ENCODE measurements at places on chromosomes 5 and 9.

DNA sequence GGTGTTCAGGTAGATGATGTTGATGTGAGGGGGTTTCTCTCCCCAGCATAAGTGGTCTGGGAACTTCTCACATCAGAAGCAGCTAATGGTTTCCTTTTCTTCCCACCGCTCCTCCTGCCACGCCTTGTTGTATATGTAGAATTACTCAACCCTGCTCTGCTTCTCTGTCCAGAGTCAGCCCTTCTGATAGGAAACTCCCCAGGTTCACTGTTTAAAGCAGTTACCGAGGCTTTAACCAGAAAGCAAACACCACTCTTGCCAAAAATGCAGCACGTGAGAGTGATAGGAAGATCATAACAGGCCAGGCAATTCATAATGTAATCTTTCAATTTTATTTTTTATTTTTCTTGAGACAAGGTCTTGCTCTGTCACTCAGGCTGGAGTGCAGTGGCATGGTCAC lies 10.5 kb upstream of the TMEM252 start:
- no peak for DNase-seq

DNA sequence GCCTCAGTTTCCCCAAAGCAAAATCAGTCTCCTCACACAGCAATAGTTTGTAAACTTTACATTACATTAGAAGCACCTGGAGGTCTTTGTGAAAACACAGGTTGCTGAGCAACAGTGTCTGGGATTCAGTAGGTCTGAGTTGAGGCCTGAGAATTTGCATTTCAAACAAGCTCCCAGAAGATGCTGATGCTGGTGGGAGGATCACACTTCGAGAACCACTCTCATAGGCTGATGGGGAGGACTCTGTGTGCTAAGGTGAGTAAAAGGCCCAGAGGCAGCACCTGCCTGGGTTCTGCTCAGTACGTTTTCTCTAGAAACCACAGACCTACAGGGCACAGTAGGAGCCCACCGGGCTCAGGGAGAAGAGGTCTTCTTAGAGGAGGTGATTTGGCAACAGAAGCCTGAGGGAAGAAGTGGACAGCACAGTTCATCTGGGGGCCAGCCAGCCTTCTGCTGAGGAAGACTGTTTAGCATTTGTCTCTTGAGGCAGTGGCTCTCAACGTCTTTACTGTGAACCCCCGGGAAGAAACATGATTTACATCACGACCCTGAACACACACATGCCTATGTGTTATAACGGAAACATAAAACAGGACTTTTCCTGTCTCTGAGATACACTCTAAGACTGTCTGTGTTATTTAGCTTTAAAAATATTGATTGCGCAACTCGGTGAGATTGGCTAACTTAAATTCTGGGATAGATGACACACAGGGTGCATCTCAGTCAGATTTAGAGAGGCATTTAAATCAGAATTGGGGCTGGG lies 24.8 kb upstream of the DENND1A start:
- no peak for DNase-seq

- DNase-seq: no peak
Measured at GRCh38 chr5:32465076-32465475, 20.5 kb upstream of the ZFR start.

DNA sequence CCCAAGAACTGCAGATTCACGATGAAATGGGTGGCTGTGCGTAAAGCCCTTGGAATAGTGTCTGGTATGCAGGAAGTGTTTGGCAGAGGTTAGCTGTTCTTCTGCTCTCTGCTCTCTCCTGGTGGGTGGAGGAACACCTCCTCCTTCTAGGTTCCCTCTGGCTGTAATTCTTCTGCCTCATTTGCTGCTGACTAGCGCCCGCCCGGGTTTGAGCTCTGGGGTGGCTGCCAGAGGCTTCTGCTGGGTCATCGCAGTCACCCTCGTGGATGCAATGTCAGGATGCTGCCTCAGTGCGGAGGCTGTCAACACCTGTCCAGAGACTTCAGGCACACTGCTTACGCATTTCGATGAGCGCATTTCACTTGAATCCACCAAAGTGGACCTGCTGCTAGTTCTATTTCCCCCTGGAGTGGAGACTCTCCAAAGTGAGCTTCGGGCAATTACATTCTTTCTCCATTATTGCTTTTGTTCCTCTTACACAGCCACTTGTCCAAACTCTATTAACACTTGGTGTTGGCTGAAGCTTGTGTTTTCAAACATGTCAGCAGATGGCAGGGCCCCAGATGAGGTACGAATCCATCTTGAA lies 11.7 kb downstream of the DOCK2 start:
- DNase-seq: no peak

- DNase-seq: no peak
Measured at GRCh38 chr9:38732885-38733284, 13.0 kb upstream of the FAM240B start.

- DNase-seq: no peak
Measured at GRCh38 chr5:179791881-179792611, 1.7 kb upstream of the LTC4S start.

- DNase-seq: no peak
Measured at GRCh38 chr5:108898707-108899106, 151.0 kb downstream of the FER start.

- no peak for DNase-seq
Measured at GRCh38 chr5:68395926-68396511, 180.5 kb downstream of the PIK3R1 start.

DNA sequence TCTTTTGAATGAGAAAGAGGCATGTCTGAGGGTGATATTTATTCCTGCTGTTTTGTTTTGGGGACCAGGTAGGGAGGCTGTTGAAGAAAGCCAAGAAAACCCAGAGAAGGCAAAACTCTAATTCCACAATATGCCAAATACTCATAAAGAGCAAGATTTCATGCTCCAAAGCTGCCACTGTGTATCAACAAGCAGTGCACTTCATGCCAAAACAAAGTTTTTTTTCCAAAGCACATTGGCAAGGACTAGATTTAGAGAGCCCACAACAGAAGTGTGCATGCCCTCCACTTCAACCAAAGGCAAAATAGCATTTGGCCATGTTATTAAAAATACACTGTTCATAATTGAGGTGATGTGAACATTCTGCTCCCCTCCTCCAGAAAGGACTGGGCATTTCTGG lies 229.9 kb downstream of the EBF1 start:
- DNase-seq: no peak

- no peak for DNase-seq
Measured at GRCh38 chr9:29183971-29184370, 1610.7 kb upstream of the C9orf72 start.

DNA sequence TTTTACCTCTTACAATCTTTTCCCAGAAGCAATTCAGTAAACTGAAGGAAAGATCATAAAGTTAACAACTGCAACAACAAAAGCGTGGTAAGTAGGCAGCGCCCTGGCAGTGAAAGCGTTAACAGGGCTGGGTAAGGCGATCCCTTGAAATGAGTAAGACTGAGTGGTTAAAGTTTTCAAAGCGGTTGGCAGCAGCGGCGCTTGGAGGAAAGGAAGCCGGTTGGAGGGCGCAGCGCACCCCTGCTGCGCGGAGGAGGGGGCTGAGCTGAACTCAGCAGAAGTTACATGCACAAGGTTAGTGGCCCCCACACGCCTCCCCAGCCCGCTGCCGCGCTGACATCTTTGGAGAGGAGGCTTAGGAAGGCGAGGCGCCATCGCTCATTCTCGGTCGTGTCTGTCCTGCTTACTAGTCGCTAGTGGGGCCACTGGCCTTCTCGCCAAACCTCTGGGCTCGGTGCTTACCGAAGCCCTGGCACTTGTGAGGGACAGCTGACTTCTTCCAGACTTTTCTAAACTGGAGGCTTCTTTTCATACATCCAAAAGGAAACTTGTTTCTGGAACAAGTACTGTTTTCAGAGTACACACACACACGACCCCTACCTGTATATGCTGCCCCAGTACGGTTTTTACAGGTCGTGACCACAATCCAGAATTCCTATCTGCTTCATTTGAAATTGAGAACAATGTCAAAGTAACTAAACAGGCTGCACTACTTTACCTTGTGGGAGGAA lies at the start of gene SH3RF2:
Gene SH3RF2, plus strand, starts transcription at position 178 of the 731 bp plus-strand sequence. CDS start 1,351 bp downstream, outside the sequence.
- no peak for DNase-seq

DNA sequence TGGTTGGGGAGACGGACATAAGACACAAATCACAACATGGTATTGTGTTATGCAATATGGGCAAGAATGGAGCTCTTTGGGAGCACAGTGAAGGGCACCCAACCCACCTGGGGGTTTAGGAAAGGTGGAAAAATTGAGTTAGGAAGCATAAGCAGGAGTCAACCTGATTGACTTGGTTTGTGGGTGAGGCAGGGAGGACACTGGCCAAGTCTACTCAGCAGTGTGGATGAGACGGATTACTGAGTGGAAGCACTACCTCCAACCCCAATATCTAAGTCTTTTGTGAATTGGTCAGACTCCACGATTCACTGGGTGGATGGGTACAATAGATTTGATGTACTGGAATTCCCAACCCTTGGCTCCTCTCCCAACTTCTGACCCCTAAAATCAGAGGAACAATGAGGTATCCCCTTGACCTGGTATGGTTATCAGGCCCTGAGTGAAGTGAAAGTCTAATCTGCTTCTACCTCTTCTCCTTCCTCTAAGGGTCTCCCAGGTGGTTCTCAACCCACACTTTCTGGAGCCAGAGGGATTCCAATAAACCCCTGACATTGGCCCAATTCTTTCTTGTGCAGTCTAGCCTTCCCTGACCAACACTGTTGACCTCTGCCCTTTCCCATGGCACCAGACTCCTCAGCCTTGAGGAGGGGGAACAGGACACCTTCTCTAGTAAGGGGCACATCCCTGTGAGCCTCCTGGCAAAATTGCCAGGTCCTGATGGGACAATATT lies 5.2 kb downstream of the EGR1 start:
- no peak for DNase-seq

- DNase-seq: no peak
Measured at GRCh38 chr5:77871946-77872345, 95.8 kb upstream of the TBCA start.

- no peak for DNase-seq
Measured at GRCh38 chr5:54997081-54997480, 11.7 kb upstream of the ESM1 start.

DNA sequence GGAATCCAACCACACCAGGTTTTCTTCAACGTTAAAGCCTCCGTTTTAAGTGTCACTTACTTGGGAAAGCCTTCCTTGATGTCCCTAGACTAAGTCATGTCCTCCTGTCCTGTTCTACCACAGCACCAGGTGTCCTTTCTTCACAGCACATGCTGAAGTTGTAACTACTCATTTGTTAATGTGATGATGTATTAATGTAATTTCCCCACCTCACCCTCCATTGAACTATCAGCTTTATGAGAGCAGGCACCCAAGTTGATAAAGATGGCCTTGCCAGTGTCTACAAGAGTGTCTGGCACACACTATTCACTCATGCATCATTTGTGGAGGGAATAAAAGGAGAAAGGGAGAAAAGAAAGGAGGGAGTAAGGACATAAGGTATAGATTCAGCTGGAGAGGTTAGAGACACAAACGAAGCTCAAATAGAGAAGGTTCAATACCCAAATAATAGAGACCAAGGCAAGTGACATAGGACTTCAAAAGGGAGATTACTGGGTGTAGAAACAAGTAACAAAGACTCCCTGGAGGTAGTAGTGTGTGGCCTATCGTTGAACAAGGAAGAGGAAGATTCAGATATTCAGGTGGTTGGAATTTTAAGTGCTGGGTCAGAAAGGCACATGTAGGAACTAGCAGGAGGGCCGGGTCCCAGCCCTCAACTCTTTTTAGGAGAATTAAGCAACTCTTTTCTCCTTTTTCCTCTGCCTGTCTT lies 6.6 kb downstream of the ITK start:
- no peak for DNase-seq

DNA sequence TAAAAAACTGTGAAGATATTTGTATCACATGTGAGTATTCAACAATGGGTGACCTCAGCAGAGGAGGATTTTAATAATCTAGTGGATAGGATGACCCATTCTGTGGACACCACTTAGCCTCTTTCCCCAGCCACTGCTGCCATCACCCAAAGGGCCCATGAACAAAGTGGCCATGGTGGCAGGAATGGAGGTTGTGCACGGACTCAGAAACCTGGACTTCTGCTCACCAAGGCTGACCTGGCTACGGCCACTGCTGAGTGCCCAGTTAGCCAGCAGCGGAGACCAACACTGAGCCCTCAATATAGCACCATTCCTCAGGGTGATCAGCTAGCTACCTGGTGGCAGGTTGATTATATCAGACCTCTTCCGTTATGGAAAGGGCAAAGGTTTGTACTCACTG lies 1410.4 kb upstream of the CDH9 start:
- no peak for DNase-seq

- no peak for DNase-seq
Measured at GRCh38 chr9:136103651-136104487, 8.8 kb upstream of the NACC2 start.

DNA sequence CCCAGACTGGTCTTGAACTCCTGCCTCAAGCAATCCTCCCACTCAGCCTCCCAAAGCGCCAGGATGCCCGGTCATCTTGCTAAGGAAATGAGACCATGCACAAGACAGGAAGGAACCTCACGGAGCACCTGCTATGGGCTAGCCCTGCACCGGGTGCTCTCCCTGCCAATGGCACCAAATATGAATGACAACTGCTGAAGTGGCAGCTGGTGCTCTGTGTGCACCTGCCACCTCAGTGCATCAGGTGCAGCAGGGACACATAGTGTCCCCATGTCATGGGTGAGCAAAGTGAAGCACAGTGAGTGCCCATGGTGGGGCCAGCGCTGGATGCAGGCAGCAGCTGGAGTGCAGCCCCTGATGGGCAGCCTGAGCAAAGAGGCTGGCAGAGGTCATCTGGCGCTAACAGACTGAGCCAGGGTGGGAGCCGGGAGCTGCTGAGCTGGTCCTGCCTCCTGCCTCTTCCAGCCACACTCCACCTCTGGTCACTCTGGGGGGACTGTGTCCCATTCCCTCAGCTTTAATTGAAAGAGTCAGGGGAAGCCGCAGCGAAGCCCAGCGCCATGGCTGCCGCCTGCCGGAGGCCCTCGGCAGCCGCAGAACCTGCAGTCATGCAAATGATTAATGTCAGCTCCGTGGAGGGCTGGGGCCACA lies 46.4 kb downstream of the BARX1 start:
- no peak for DNase-seq

DNA sequence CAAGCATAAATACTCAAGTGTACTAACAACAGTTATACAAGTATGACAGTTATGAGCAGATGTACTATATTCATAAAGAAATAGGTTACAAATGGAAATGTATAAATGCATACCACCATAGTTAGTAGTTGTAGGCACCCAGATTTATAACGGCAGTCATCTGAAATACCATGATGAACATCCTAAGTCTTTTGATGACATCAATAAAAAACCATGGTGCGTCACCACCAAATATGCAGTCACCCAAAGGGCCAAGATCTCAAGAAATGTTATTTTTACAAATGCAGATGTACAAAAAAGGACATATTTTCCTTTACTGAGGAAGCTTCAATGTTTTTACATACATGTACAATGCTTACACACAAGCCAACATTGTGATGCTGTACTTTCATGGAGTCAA lies 70.8 kb upstream of the XPA start:
- DNase-seq: no peak

Data from activated T-helper 1 cell treated with anti-CD3 and anti-CD28 coated beads, Interleukin-2, amount 50 U/mL, for 16 hours (primary cell).